ENCODE measurements at places on chromosomes 5 and 9.

DNA sequence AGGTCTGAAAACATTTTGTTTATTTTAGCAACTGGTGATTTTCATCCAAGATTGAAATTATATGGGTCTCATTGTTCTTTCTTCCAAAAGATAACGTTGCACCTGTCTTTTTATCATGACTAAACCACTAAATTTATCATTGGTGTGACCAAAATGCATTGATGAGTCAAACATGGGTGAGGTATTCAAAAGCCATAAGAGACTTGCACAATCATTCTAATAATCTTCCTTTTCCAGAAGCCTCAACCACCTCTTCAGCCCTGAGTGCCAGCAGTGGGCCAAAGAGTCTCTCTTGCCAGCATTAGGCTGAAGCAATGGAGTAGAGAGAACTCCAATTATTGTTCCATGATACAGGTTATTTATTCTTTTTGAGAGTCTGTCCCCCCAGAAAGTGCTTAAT is 198.9 kb downstream of the LURAP1L start:
- DNase-seq = no peak

GRCh38 chr5:72558383-72558782 is 51.2 kb upstream of the ZNF366 start:
- no peak for DNase-seq

GRCh38 chr5:98975223-98975622 is 46.4 kb upstream of the CHD1 start:
- no peak for DNase-seq

GRCh38 chr5:67267512-67268216 is 71.1 kb upstream of the CD180 start:
- DNase-seq = no peak

DNA sequence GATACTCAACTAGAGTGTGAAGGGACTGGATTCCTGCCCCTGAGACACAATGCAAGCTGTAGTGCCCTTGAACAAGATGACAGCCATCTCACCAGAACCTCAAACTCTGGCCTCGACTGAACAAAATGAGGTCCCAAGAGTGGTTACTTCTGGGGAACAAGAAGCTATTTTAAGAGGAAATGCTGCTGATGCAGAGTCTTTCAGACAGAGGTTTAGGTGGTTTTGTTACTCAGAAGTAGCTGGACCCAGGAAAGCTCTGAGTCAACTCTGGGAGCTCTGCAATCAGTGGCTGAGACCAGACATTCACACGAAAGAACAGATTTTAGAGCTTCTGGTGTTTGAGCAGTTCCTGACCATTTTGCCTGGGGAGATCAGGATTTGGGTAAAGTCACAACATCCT is 2.4 kb downstream of the ZNF483 start:
- DNase-seq = no peak

DNA sequence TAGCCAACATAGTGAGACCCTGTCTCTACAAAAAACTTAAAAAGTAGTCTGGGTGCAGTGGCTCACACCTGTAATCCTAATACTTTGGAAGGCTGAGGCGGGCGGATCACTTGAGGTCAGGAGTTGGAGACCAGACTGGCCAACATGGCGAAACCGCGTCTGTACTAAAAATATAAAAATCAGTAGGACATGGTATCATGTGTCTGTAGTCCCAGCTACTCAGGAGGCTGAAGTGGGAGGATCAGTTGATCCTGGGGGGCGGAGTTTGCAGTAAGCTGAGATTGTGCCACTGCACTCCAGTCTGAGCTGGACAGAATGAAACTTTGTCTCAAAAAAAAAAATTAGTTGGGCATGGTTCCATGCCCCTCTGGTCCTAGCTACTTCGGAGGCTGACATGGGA is 57.9 kb upstream of the MIER3 start:
- no peak for DNase-seq

DNA sequence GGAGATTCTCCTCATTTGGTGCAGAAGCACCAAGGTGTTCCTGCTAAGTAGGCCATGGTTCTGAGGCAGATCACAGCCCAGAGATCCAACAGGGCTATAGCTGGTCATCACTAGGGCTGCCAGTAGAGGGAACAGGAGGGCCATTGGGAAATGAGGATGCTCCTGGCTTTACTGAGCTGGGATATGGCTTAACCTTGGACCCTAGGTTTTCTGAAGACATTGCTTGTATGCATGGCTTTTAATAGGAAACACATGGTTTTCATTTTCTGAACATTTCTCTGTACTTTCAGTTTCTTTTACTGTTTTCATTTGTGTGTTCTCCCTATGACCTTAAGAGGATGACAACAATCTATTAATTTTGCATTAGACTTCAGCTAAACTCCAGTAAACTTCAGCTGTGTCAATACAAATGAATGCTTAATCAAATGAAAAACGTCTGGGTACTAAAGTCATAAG is at the start of gene IFNW1:
Gene IFNW1 (minus strand): TSS at position 406 of the 456 bp plus-strand sequence. CDS start 262 bp downstream, at position 144.
- DNase-seq = no peak

GRCh38 chr5:9482381-9482780 is 63.5 kb downstream of the SEMA5A start:
- no peak for DNase-seq

DNA sequence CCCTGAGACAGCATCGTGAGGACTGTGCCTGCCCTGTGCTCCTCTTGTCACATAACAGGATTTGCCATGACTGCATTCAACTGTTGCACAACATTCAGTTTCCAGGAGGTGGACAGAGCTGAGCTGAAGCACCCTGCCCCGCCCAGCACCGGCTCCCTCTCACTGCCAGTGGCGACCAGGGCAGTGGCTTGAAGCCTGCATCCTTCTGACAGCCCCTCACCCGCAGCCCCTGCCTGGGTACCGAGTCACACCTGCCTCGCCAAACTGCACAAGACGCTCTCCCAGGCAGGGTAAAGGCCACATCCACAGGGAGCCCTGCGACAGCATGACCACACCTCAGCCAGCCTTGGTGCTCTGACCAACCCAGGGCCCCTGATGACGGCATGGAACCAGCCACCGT is 59.9 kb upstream of the ZNF354A start:
- no peak for DNase-seq

- no peak for DNase-seq
Measured at GRCh38 chr9:86721226-86721781, 226.0 kb downstream of the GAS1 start.

GRCh38 chr9:124054582-124055227 is 43.1 kb downstream of the LHX2 start:
- no peak for DNase-seq

GRCh38 chr5:180782748-180783147 is 19.9 kb downstream of the MGAT1 start:
- DNase-seq = no peak

- no peak for DNase-seq
Measured at GRCh38 chr5:73663161-73663859, 37.3 kb downstream of the ARHGEF28 start.

GRCh38 chr5:74419468-74419867 is 221.1 kb downstream of the ENC1 start:
- DNase-seq = no peak

- DNase-seq = no peak
Measured at GRCh38 chr9:132207839-132208615, 46.2 kb downstream of the NTNG2 start.

DNA sequence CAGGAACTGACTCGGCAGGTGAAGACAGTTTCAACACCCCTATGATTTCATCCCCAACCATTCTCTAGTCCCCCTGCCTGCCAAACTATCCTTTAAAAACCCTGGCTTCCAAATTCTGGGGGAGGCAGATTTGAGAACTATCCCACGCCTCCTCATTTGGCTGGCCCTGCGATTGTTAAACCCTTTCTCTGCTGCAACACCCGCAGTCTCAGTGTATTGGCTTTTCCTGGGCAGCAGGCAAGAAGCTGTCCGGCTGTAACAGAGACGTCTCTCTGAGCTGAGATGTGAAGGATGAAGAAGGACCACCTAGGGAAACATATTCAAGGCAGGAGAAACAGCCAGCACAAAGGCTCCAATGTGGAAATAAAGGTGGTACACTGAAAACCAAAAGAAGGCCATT is 6.6 kb downstream of the ST6GALNAC6 start:
- no peak for DNase-seq

GRCh38 chr9:35288778-35289177 is 127.0 kb downstream of the UNC13B start:
- no peak for DNase-seq

DNA sequence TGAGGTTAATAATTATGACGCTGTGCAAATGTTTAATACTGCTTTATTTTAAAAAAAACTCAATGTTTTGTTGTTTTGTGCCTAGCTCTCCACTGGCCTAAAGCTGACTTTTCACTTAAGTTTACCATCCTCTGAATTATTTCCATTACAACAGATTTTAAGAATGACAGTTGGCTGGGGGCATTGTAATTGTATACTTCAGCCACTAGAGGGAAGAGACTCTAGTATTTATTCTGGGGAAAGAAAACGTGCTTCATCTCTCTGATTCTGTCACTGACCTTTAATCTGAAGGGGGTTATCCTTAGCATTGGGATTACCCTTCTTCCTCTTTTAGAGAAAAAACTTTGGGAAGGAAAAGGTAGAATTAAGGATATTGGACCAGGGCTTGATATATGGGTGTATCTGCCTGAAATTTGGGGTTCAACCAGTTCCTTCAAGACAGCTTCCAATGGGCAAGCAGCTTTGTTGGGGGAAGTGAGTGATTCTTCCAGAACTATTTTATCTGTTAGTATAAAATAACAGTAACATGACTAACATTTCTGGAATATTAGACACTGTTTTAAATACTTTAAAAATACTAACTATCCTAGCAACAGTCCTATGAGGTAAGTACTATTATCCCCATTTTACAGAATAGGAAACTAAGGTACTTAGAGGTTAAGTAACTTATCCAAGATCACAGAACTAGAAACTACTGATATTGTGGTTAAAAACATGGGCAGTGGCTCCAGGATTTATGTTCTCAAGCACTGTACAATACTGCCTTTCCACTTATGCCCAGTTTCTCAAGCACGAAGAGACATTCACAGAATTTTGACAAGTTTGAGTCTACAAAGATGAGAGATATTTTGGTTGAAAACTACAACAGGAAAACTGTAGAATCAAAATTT is 208.4 kb downstream of the CD180 start:
- no peak for DNase-seq

- no peak for DNase-seq
Measured at GRCh38 chr5:107284822-107285525, 385.8 kb downstream of the EFNA5 start.

GRCh38 chr9:75947233-75947632 is 56.8 kb downstream of the PCSK5 start:
- DNase-seq = no peak

GRCh38 chr5:74482523-74482922 is 158.0 kb downstream of the ENC1 start:
- DNase-seq = no peak

Data from amygdala (tissue), 56 donors.